Muscle of leg (tissue), 16 donors: ENCODE measurements at places on chromosomes 7 and 10.

GRCh38 chr7:118045629-118046028, 138.3 kb upstream of the LSM8 start:
- DNase-seq: no peak

DNA sequence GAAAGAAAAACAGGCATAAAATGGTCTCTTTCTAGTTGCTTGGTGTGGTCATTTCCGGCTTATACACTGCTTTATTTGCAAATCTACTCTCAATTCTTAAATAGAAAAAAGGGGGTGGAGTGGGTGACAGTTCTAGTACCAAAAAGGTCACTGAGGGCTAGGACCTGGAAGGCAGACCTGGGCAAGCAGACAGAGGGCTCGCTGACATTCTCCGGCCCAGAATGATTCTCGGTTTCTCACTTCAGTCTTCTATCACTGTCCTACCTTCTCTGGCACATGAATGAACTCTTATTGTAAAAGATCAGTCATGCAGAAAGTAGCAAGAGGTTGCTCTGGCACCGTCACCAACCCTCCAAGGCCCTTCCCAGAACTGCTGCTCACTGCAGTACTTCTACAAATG, 54.0 kb downstream of the MALSU1 start:
- no peak for DNase-seq

- DNase-seq: no peak
Measured at GRCh38 chr7:44736896-44737295, 11.8 kb upstream of the ZMIZ2 start.

- DNase-seq: no peak
Measured at GRCh38 chr7:24133691-24134090, 150.3 kb upstream of the NPY start.

- no peak for DNase-seq
Measured at GRCh38 chr7:96800824-96801223, 91.2 kb upstream of the SEM1 start.

- DNase-seq: no peak
Measured at GRCh38 chr10:70666960-70667798, 5.1 kb upstream of the ADAMTS14 start.
